ENCODE measurements at places on chromosomes 4 and X. TPM values are rescaled to one million over a fixed set of nuclear protein-coding genes. Genes with fewer than 3 reads are reported as not detected.

Gene EDNRA
- total RNA-seq, result 0.35 TPM

Gene PCYT1B
- total RNA-seq, result 0.40 TPM

Gene MMRN1
- total RNA-seq, result 0.12 TPM

Gene HDX
- 8.7 TPM for total RNA-seq

Gene RBMX
- 325 TPM for total RNA-seq

Gene OPRPN
- total RNA-seq, result not detected

Gene KIAA1210
- not detected for total RNA-seq

Gene ARHGAP36
- not detected for total RNA-seq

Gene ADH1B
- not detected for total RNA-seq

Gene SPANXC
- not detected for total RNA-seq

GRCh38 chrX:124209792-124210576 lies 122.5 kb upstream of the TEX13D start:
- no peak for DNase-seq

DNA sequence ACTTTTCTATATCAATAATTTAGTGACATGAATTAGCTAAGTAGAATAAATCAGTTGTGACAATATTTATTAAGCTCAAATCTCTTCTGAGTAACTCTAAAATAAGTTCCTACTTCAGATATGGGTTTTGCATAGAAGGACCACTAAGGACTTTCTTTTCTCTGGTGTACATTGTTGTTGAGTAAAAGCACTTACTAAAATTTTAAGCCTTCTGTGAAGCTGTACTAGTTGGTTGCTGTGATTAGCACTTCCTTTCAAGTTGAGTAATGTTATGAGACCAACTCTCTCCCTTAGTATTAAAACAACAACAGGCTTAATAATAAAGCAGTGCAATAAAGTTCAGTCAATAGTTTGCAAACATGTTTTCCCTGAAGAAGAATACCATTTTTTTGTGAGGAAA lies 667.4 kb upstream of the NDST4 start:
- no peak for DNase-seq

- DNase-seq, result no peak
Observed at GRCh38 chr4:182310316-182310715, 67.1 kb downstream of the TENM3 start.

DNA sequence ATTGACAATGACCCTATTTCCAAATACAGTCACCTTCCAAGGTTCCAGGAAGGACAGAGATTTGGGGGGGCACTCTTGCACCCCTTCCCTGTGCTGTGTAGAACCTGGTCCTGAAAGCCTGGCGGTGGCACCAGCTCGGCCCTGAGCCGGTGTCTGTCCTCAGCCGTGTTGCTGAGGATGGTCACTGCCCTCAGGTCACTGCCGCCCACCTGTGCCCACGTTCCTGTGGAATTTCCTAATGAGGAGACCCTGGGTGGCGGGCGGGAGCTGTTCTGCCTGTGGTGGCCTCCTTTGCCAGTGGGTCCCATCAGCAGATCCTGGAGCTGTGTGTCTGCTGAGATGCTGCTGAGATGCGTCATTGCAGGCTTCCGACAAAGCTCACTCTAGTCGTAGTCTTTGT lies 32.9 kb downstream of the NELFA start:
- DNase-seq, result no peak

- no peak for DNase-seq
Observed at GRCh38 chrX:39675619-39676018, 422.1 kb downstream of the BCOR start.

GRCh38 chrX:148728901-148729300 lies 228.5 kb downstream of the AFF2 start:
- DNase-seq, result no peak

- no peak for DNase-seq
Observed at GRCh38 chr4:91827914-91828313, 475.9 kb upstream of the GRID2 start.

- no peak for DNase-seq
Observed at GRCh38 chr4:41477181-41477905, 60.6 kb upstream of the LIMCH1 start.

DNA sequence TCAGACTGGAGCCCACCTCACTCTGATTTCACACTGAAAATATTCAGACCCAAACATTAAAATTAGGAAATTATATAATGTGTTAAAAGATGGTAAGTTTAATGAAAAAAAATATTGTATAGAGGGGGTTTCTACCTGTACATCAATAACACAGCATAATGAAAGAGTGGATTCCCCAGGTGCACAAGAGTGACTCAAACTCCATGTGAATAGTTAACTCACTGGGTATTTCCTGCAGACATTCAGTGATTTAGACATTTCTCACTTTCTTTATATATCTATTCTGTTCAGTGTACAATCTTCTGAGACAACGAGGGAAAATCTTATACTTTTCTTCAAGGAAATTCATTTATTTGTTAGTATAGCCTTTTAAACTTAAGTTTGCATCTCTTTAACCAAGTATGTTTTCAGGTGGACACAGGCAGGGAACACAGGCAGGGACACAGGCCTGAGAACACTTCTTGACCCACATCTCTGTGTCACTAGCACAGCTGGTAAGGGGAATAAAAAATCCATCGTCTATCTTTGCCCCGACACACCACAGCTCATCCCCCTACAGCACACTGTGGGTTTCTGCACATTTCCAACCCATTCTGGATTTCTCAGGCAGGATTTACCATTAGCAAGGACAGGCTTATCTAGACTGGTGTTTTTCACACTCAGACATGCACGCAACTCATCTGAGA lies 525.5 kb upstream of the BOD1L1 start:
- DNase-seq, result no peak

GRCh38 chr4:90349636-90350035 lies 222.4 kb downstream of the CCSER1 start:
- DNase-seq, result no peak

GRCh38 chr4:17667253-17667652 lies 52.8 kb downstream of the MED28 start:
- DNase-seq, result no peak

DNA sequence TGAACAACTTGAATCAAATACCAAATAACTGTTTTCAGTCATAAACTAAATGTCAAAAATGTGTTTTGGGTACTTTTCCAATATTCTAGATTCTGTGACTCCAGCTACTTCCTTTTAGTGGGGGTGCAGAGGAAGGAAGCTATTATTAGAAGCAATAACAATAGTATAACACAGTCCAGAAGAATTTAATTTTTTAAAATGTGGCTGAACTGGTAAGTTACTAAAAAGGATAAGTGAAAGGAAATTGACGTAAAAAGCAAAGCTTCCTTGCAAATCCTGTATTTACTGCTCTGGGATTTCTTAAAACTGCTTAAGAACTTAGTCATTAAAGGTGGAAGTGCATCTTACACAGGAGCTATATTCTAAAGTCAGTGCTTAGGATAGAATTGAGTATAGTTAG lies 53.2 kb downstream of the MOSPD2 start:
- DNase-seq, result no peak

DNA sequence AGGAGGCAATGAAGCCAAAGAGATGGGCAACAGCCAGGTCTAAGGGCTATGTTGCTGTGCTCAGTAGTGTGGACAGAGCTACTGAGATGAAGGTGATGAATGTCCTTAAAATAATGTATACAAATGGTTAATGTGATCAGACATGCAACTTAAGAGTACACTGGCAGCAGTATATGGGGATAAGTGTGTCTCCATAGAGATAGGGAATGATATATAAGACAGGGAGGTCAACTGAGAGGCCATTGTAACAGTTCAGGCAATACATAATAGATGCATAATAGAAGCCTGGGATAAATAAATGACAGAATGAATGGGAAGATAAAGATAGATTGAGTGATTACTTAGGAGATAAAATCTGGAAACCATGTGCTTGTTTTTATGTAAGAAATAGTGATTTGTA lies 250.0 kb downstream of the CFAP299 start:
- no peak for DNase-seq

DNA sequence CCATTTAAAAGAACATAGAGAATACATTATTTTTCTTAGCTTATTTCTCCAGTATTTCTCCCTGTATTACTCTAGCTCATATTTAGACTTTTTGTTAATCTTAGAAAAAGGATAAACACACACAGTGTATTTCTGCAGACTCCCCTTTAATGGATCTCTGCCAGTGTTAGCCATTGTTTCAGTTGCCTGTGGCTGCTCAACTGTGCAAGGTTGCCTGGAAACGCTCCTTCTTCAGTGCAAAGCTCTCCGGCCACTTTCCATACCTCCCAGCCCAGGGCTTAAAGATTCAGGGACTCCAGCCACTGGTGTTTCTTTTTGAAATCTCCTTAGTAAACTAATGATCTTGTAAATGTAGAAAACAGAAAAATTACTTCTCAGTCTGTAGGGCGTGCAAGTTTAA lies 104.9 kb downstream of the SLIT2 start:
- DNase-seq, result no peak

DNA sequence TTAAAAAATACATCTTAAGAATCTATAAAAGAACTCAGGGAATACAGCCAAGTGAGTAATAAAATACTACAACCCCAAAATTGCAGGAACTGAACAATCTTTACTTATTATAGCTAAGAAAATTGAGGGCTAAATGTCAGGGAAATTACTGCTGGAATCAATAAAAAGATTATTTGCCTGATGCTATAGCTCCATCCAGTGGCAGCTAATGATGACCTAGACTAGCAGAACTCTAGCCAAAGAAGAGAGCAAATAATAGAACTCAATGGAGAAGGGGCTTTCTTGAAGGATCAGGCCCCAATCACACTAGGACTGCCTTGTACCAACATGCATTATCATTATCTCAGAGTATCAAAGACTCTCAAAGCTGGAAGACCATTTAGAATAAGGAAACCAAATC lies 85.0 kb upstream of the FAM241A start:
- DNase-seq, result peak; percentile 29

GRCh38 chr4:186724058-186724863 lies 605 bp upstream of the FAT1 start:
- no peak for DNase-seq

DNA sequence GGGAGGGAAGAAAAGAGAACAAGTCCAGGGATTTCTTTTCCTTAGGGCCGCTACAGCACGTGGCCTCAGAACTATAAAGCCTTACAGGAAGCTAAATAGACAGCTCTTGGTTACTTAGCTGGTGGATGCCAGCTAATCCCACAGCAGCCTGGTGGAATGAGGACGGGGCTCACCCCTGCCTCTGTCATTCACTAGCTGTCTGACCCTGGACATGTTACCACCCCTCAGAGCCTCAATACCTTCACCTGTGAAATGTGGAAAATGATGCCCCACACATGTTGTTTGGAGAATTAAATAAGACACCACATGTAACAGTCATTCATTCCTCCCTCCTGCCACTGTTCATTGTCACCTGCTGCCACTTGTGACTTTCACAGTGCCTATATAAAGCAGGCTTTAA lies 15.7 kb downstream of the CCKAR start:
- no peak for DNase-seq

DNA sequence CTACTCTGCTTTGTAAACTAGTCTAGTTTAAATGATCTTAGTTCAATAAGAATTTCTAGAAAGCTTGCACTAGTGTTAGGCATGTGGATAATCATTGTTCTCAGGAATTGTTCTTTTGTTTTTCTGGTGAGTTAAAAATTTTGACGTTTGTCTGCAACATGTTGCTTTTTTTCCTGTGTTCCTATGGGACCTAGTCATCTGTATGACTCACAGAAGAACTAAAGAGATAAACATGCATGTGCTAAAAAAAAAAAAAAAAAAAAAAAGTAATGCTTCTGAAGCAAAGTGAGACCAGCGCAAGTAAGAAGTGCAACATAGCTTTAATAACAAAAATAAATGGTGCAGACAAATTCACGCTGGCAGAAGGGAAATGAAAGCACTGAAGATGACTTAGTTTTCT lies 471.2 kb downstream of the IQCM start:
- no peak for DNase-seq

Data from NCI-H460 (cell line).